Sciatic nerve (tissue), 2 donors: ENCODE measurements at places on chromosomes 7 and 10. TPM values are rescaled to one million over a fixed set of nuclear protein-coding genes. Genes with fewer than 3 reads are reported as not detected.
A peak's percentile ranks its signal among the peaks of the same experiment; 100 is the strongest.

- DNase-seq: no peak
These were observed 43.2 kb downstream of the GSDME start for GRCh38 chr7:24713850-24714675.

CASTOR2 gene
- 16.0 TPM for total RNA-seq

BTRC gene
- 24.3 TPM for total RNA-seq

DNA sequence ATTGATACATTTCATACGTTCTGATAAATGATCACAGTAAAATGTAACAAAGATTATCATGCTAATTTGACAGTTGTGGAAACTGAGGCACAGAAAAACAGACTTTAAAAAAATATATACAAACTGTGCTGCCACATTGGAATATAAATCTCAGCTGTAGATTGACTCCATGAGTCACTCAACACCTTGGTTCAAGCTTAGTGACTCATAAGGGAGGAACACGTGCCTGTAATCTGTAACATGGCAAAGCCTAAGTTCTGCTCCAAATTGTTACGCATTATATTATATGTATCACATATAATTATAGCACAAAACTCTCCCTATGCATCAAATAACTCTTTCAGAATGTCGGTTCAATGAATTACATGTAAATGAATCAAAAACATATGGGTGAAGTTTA is 1047.5 kb downstream of the GATA3 start:
- no peak for DNase-seq

GRCh38 chr7:26916336-26916735 is 51.9 kb upstream of the SKAP2 start:
- no peak for DNase-seq

DNA sequence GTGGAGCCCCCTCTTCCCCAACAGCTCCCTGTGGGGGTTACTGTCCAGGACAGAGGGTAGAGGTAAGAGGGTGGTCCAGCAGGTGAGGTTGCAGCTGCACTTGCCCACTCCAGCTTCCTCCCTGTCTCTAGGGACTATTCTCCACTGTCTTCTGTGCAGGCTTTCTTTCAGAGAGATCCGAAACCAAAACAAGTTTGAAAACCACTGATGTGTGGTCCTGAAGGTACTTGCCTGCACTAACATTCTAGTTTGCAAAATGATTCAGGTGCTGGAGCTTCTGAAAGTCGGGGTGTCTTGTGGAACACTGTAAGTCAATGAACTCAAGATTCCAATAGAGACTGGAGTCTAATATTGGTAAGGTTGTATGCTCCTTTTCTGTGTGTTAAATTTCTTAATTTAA is 63.1 kb downstream of the BLNK start:
- DNase-seq: no peak

ANXA7 gene
- 109 TPM for total RNA-seq

DNA sequence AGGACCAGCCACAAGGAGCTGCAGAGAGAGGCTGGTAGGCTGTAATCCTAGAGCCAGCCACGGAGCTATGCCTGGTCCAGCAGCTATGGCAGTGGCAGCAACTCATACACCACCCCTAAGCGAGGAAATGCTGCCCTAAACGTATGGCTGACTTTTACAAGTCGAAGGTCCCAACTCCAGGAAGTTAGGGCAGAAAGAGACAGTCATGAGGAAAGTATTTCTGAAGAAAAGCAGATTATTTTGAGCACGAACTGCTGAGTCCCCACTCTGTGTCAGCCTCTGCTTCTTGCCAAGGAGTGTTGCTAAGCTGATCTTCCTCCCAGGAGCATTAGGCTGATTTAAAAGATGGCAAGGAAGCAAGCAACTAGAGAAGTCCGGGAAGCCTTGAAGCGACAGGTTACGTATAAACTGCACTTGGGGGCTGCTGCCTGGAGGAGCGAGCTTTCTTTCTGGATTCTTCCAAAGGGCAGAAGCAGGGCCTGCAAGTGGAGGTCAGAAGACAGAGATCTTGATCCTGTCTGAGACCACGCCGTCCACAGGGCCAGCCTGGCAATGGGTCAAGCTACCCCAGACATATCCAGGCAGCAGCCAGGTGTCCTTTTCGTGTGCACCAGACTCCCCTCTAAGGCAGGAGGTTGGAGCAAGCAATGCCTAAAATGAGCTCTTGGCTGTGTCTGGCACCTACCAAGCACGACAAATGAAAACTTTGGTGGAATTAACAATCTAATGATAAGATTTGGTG is 39.4 kb downstream of the PLXNA4 start:
- DNase-seq: no peak

DNA sequence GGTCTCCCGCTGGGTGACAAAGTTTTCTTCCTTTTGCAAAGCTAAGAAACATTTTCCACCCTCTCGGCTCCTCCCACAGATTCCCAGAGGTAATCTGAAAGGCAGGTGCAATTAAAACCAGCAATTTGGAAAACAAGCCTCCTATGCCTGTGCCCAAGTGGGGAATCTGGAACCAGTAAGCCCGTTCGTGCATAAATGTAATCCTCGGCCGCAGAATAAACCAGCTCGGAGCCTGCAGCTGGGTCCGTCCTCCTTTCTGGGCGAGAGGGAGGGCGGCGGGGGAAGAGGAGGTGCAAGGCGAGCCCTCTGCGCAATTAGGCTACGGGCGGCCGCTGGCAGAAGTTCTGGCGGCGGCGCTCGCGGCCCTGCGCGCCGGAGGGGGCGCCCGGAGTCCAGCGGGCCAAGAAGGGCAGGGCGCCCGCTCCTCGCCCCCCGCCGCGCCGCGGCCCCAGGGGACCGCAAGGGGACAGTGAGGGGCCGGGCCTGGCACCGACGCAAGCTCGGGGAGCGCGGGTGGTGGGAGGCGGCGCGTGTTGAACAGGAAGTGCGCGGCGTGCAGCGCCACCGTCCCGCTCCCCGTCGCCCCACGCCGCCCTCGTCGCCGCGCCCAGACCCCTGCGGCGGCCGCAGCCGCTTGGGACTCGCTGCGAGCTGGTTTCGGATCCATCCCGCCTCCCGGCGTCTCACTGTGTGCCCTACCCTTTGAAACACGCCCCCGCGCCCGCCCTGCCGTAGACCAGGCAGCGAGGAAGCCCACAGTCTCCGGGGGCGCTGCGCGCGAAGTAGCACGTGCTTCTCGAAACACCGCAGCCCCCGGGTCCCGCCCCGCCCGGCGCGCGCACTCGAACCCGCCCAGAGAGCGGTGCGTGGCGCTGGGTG is at the start of gene PRKAG2:
TSS of gene PRKAG2 (minus strand) at position 217 of the 879 bp plus-strand sequence. CDS start 495 bp downstream, outside the sequence.
- DNase-seq: peak; percentile 86

CTAGE4 gene
- 2.3 TPM for total RNA-seq

DNA sequence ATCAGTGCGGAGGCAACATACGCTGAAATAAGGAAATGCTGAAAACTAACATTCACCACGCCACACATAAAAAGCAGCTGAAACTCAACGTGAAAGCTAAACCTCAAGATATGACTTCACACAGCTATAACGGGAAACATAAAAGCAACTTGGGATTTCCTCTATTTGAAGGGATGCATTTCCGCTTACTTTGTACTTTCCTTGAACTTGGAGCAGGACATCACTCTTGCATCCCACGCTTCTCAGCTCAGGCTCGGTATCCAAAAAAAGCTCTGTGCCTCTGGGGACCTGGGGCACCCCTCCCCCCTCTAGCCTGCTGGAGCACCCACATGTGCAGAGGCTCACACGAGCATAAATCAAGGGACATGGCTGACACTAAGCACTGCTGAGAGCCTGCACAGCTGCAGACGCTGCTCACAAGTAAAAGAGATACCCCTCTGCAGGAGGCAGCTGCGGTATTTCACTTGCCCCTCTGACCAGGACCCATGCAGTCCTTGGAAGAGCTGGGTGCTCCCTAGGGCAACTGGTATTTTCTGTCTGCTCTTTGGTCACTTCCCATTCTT is 34.2 kb downstream of the PARD3 start:
- peak; percentile 67 for DNase-seq

DNA sequence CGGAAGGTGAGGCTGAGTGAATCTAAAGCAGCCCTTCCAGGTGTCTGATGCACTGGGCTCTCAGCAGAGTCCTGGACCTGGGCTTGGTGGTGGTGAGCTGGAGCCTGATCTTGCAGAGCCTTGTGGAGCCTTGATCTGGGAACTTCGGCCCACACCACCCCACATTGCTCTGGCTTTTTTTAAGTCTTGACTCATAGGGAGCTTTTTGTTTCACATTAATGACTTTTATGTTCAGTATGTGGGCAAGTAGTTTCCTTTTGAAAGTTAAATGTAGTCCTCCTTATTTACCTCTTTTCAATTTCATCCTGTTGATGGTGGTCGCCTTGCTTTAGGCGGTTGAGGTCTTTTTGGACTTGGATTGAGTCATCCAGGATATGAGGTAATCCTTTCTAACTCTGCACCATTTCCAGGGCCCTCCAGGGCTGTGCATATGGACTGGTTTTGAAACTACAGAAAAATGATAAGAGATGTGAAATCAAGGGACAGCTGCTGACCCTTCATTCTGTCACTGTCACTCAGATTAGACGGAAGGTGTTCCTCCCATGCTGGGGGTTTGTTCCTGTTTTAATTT is 2.9 kb upstream of the NRAP start:
- no peak for DNase-seq
